ENCODE measurements at places on chromosomes 12 and 14.

GRCh38 chr12:65518771-65519170 lies 240.3 kb downstream of the MSRB3 start:
- H3K27ac ChIP-seq, result no peak overlapping the region
- no peaks in the 10 kb centered on the region for H3K4me1 ChIP-seq
- no peak overlapping the region for H3K4me3 ChIP-seq
- no peaks in the 10 kb centered on the region for H3K27me3 ChIP-seq
- no peak for DNase-seq
- H3K36me3 ChIP-seq, result no peaks in the 10 kb centered on the region

- DNase-seq, result no peak
- no peak overlapping the region for H3K4me3 ChIP-seq
- H3K27me3 ChIP-seq, result no peaks in the 10 kb centered on the region
- H3K4me1 ChIP-seq, result peaks cover 24% of the 10 kb centered on the region
Measured at GRCh38 chr12:12069821-12070548, 754 bp upstream of the BCL2L14 start.

DNA sequence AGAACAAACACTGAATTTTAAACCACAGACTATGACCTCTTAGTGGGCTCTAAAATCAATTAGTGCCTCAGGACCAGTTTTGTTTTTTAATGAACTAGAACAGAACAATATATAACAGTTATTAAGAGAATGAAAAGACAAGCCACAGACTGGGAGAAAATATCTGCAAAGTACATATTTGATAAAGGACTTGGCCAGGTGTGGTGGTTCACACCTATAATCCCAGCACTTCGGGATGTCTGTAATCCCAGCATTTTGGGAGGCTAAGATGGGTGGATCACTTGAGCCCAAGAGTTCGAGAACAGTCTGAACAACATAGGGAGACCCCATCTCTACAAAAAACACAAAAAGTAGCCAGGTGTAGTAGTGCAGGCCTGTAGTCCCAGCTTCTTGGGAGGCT lies 36.2 kb downstream of the PPP1R13B start:
- DNase-seq, result no peak
- no peaks in the 10 kb centered on the region for H3K27me3 ChIP-seq
- no peaks in the 10 kb centered on the region for H3K36me3 ChIP-seq
- H3K4me1 ChIP-seq, result peaks cover 25% of the 10 kb centered on the region

DNA sequence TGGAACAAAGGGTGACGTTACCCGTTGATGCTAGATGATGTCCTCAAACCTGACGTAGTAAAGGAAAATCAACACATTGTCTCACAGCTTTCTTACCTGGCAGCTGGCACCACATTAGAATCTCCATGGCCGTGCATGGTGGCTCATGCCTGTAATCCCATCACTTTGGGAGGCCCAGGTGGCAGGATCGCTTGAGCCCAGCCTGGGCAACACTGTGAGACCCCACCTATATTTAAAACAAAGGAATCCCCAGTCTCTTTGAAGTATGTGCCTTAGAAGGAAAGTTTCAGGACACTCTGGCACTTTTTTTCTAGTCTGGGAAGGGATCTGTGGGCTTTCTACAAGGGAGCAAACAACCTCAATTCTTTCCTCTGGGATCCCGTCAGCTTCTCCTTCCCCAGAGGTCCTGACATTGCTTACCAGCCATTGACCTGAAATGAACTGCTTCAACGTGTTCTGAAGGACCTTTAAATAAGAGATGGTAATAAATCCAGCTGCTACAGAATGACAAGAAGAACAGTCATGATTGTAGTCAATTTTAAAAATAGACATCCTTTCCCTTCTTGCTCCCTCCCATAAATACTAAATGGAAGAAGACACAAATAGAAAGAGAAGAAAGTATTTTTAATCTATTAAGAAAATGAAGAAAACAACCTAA lies 33.7 kb upstream of the TTC7B start:
- no peak overlapping the region for H3K27ac ChIP-seq
- no peaks in the 10 kb centered on the region for H3K27me3 ChIP-seq
- peaks cover 8% of the 10 kb centered on the region for H3K36me3 ChIP-seq
- peaks cover 5% of the 10 kb centered on the region for H3K4me1 ChIP-seq
- DNase-seq, result no peak
- H3K4me3 ChIP-seq, result no peak overlapping the region

GRCh38 chr14:101177301-101177971 lies 273.9 kb upstream of the RTL1 start:
- DNase-seq, result peak; percentile 62
- H3K4me1 ChIP-seq, result no peaks in the 10 kb centered on the region
- H3K36me3 ChIP-seq, result no peaks in the 10 kb centered on the region
- no peak overlapping the region for H3K27ac ChIP-seq
- no peaks in the 10 kb centered on the region for H3K27me3 ChIP-seq
- no peak overlapping the region for H3K4me3 ChIP-seq

DNA sequence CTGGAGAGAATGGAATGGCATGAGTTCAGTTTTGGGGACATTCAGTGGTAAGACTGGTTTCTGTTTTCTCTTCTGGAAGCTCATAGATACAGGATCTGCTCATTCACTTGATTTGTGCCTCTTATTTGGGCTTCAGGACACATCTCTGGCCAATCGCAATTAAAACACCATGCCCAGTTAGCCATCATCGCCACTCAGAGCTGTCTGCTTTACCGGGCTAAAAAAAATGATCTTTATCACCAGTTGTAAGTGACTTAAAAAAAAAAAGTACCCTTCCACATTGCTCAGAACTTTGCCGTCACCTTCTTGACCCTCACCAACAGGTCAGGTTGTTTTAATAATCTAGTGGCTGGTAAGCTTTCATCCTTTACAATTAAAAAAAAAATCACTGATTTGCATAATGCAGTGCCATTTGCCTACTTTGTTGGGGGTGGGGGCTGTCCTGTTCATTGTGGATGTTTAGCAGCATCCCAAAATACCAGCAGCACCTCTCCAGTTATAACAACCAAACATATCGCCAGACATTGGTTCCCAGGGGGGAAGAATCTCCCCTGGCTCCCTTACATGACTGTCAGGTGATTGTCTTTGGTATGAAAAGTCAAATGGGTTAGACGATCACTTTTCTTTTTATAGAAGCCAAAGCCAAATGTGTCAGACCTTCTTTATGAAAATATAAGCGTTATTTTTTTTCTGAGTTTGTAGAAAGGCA lies 150.1 kb downstream of the PRKCH start:
- no peaks in the 10 kb centered on the region for H3K27me3 ChIP-seq
- DNase-seq, result no peak
- peaks cover 81% of the 10 kb centered on the region for H3K4me1 ChIP-seq
- peak overlapping the region; percentile 21 for H3K4me3 ChIP-seq

- no peaks in the 10 kb centered on the region for H3K4me1 ChIP-seq
- H3K27me3 ChIP-seq, result no peaks in the 10 kb centered on the region
Measured at GRCh38 chr14:71198687-71199086, 291.4 kb downstream of the PCNX1 start.

- no peak overlapping the region for H3K4me3 ChIP-seq
- no peaks in the 10 kb centered on the region for H3K27me3 ChIP-seq
- no peaks in the 10 kb centered on the region for H3K36me3 ChIP-seq
- no peak overlapping the region for H3K27ac ChIP-seq
- DNase-seq, result no peak
Measured at GRCh38 chr14:76050797-76051392, 65.3 kb downstream of the IFT43 start.

- H3K4me3 ChIP-seq, result no peak overlapping the region
- no peaks in the 10 kb centered on the region for H3K36me3 ChIP-seq
- DNase-seq, result no peak
- no peak overlapping the region for H3K27ac ChIP-seq
Measured at GRCh38 chr14:33534632-33535031, 416.2 kb downstream of the EGLN3 start.

- DNase-seq, result peak; percentile 89
- H3K4me1 ChIP-seq, result peaks cover 48% of the 10 kb centered on the region
- H3K27me3 ChIP-seq, result peaks cover 4% of the 10 kb centered on the region
- H3K4me3 ChIP-seq, result no peak overlapping the region
Measured at GRCh38 chr12:113098441-113099028, 37.0 kb downstream of the RASAL1 start.

DNA sequence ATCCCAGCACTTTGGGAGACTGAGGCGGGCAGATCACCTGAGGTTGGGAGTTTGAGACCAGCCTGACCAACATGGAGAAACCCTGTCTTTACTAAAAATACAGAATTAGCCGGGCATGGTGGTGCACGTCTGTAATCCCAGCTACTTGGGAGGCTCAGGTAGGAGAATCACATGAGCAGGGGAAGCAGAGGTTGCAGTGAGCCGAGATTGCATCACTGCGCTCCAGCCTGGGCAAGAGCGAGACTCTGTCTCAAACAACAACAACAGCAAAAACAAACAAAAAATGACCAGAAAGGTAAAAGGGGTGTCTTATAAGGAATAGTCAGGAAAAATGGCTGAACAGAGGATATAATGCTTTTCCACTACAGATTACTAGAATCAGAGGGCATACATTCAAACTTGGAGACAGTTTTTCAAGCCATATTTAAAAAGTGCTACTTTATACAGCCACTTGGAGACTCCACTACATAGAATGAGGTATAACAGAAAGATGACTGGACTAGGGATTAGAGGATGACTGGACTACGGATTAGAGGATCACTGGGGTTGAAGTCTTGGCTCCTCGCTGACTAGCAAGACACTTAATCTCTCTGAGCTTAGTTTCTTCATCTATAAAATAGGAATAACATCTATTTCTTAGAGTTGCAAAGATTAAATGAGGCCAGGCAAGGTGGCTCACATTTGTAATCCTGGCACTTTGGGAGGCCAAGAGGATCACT lies 4.9 kb upstream of the CS start:
- H3K36me3 ChIP-seq, result peaks cover 56% of the 10 kb centered on the region
- no peak overlapping the region for H3K4me3 ChIP-seq
- H3K4me1 ChIP-seq, result peaks cover 27% of the 10 kb centered on the region
- no peak for DNase-seq
- no peak overlapping the region for H3K27ac ChIP-seq
- H3K27me3 ChIP-seq, result no peaks in the 10 kb centered on the region

DNA sequence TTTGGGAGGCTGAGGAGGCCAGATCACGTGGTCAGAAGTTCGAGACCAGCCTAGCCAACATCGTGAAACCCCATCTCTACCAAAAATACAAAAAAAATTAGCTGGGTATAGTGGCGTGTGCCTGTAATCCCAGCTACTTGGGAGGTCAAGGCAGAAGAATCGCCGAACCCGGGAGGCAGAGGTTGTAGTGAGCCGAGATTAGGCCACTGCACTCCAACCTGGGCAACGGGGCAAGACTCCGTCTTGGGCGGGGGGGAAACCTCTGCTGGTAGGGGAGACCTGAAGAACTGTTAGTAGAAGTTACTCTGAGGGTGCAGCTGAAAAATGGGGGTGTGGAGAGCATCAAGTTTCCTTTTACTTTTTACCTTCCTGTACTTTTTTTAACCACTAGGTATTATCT lies 2.2 kb upstream of the LRP1 start:
- H3K36me3 ChIP-seq, result no peaks in the 10 kb centered on the region
- peaks cover 31% of the 10 kb centered on the region for H3K27me3 ChIP-seq
- no peak overlapping the region for H3K27ac ChIP-seq
- no peak overlapping the region for H3K4me3 ChIP-seq

GRCh38 chr14:62097072-62097471 lies 334.9 kb downstream of the SNAPC1 start:
- H3K27me3 ChIP-seq, result no peaks in the 10 kb centered on the region
- H3K27ac ChIP-seq, result peak overlapping the region; percentile 56
- DNase-seq, result no peak
- peaks cover 10% of the 10 kb centered on the region for H3K4me1 ChIP-seq
- no peak overlapping the region for H3K4me3 ChIP-seq

GRCh38 chr14:24232645-24233537 lies at the start of gene GMPR2:
TSS of gene GMPR2 (plus strand) at chr14:24232929. CDS start at chr14:24233254, 325 bp downstream.
- H3K36me3 ChIP-seq, result peaks cover 30% of the 10 kb centered on the region
- peaks cover 64% of the 10 kb centered on the region for H3K4me1 ChIP-seq
- peak; percentile 95 for DNase-seq

DNA sequence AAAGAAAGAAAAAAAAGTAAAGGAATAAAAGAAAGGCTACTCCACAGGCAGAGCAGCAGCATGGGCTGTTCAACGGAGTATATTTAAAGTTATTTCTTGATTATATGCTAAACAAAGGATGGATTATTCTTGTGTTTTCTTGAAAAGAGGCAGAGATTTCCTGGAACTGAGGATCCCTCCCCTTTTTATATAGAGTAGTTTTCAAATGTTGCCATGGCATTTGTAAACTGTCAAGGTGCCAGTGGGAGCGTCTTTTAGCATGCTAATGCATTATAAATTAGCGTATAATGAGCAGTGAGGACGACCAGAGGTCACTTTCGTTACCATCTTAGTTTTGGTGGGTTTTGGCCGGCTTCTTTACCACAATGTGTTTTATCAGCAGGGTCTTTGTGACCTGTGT lies 383.0 kb downstream of the PCNX1 start:
- no peaks in the 10 kb centered on the region for H3K27me3 ChIP-seq
- H3K4me1 ChIP-seq, result no peaks in the 10 kb centered on the region
- no peak overlapping the region for H3K4me3 ChIP-seq
- DNase-seq, result no peak
- H3K36me3 ChIP-seq, result no peaks in the 10 kb centered on the region

GRCh38 chr14:24705840-24706239 lies 71.8 kb upstream of the GZMB start:
- H3K36me3 ChIP-seq, result no peaks in the 10 kb centered on the region
- no peak overlapping the region for H3K27ac ChIP-seq
- H3K4me1 ChIP-seq, result peaks cover 40% of the 10 kb centered on the region

- no peak overlapping the region for H3K27ac ChIP-seq
- no peaks in the 10 kb centered on the region for H3K27me3 ChIP-seq
- H3K4me1 ChIP-seq, result peaks cover 5% of the 10 kb centered on the region
- H3K4me3 ChIP-seq, result no peak overlapping the region
Measured at GRCh38 chr12:122354958-122355641, 67.4 kb downstream of the CLIP1 start.

DNA sequence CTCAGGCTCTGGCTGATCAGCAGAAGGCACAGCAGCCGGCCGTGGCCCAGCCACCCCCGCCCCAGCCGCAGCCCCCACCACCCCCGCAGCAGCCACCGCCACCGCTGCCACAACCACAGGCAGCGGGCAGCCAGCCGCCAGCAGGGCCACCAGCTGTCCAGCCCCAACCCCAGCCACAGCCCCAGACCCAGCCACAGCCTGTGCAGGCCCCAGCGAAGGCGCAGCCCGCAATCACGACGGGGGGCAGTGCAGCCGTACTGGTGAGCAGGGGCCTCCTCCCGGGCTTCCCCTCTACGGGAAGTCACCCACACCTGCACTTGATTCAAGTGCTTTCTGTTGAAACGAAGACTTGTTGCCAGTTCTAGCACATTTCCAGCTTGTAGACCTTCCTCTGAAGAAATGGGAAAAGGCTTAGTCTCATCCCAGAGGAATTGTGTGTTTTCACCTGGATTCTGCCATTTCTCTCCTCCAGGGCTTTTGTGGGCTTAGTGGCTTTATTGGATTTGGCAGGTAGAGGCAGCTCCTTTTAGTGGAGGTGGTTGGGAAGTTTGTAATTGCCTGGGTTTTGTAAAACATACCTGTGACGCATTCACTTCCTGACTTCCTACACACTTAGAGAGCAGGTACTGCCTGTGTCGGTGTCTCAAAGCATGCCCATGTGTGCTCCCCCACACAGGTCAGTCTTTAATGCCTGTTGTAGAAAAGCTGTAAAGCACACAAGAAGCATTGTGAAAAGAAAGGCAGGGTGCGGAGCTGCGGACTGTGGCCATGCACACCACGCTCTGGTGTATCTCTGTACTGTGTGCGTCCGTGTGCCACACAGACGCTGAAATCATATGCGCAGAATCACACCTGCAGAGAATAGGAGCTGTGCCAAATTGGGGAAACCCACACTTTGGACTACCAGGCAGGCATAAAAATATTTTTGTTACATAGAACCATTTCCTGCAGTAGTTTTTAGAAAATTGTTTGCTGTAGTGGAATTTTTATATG lies 90.5 kb downstream of the DDX51 start:
- no peaks in the 10 kb centered on the region for H3K27me3 ChIP-seq
- no peak for DNase-seq
- no peak overlapping the region for H3K27ac ChIP-seq
- peaks cover 10% of the 10 kb centered on the region for H3K4me1 ChIP-seq
- H3K4me3 ChIP-seq, result no peak overlapping the region

GRCh38 chr12:127295630-127296029 lies 971.3 kb upstream of the TMEM132C start:
- no peaks in the 10 kb centered on the region for H3K27me3 ChIP-seq
- no peaks in the 10 kb centered on the region for H3K36me3 ChIP-seq
- H3K4me3 ChIP-seq, result no peak overlapping the region
- no peaks in the 10 kb centered on the region for H3K4me1 ChIP-seq
